ENCODE measurements at places on chromosomes 3 and 15.

DNA sequence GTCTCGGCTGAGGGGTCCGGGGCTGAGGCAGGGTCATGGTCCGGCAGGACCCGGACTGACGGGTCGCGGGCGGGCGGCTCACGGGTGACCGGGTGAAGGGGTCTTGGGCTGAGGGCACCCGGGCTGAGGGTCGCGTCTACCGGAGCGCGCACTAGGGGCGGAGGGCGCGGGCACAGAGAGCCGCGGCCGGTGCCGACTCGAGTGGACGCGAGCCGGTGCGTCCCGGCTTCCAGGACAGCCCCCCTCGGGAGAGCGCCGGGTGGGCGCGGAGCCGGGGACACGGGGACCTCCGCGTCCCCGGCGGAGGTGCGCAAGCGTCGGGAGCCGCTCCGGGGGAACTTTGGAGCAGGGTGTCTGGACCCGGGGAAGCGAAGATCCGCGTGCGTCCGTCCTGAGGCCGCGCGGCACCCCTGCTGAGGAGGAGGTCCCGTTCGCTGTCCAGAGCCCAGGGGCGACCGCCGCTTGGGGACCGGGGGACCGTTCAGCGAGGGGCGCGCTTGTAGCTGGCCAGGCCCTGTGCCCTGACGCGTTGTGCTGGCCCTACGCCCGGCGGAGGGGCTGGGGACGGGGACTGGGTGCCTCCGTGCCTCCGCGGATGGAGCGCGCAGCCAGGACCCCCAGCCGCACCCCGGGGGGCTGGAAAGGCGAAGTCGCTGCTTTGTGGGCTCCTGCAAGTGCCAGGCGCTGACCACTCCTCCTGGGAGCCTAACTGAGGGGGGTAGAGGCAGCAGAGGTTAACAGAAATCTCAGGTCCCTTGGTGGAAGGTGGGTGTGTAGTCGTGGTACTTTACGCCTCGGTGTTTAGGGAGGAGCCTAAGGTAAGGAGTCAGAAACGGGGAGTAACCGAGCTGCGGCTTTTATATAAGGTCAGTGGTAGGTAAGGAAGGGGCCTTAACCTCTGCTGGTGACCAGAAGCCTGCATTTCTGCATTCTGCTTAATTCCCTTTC lies at the start of gene PPARG:
Gene PPARG (plus strand): TSS at position 889 of the 948 bp plus-strand sequence. CDS start 90,642 bp downstream, outside the sequence.
- DNase-seq, result no peak

DNA sequence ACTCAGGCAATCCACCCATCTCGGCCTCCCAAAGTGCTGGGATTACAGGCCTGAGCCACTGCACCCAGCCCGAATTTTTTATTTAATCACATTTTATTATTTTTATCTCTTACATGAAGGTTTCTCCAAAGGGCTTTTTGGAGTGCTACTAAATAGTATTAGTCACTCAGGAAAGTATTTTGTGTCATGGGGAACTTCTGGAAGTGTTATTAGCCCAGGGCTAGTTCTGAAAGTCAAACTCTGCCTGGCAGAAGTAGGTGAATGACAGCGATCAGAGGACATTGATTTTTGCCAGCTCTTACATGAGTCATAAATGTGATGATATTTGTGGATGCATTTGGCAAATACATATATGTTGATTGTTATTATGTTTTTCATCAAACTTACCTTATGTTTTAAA lies 48.7 kb downstream of the ZPLD1 start:
- DNase-seq, result no peak

GRCh38 chr3:112374333-112374734 lies 41.4 kb downstream of the CD200 start:
- no peak for DNase-seq

- peak; percentile 69 for DNase-seq
Measured at GRCh38 chr3:53375019-53375418, 27.7 kb upstream of the DCP1A start.

- DNase-seq, result no peak
Measured at GRCh38 chr3:94406595-94406994, 343.7 kb downstream of the NSUN3 start.

DNA sequence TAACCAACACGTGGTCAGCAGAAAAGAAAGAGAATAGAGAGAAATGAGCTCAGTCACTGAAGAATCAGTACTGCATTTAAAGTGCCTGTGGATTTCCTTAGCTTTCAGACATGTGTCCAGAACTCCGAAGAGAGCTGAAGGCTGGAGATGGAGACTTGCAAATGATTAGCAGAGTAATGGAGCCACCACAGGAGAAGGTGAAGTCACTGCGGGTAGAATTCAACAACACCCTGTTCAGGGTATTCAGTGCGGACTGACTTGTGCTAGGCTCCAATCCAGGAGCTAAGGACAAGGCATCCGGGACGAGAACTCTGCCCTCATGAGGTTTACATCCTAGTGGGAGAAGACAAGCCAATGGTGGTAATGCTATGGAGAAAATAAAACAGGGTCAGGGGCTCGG lies 4.2 kb downstream of the EIF4E3 start:
- DNase-seq, result no peak

DNA sequence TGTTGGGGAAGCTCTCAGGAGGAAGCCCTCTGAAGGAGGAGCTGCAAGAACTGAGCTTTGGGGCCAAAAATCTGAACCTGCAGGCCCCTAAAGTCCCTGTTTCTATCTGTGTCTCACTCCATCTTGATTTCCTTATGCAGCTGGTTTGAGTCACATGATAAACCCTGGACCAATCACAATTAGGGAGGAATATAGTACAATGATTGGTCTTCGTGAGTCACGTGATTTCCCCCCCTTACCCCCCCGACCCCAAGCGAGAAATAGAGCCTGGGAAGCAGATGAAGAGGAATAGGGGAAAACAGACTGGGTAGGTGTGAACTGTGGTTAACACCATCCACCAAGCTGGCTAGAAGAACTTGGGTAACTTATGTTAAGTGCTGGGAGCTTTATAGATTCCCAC lies 12.9 kb downstream of the CRABP1 start:
- DNase-seq, result no peak

- peak; percentile 78 for DNase-seq
Measured at GRCh38 chr3:52153389-52154096, 680 bp downstream of the POC1A start.

DNA sequence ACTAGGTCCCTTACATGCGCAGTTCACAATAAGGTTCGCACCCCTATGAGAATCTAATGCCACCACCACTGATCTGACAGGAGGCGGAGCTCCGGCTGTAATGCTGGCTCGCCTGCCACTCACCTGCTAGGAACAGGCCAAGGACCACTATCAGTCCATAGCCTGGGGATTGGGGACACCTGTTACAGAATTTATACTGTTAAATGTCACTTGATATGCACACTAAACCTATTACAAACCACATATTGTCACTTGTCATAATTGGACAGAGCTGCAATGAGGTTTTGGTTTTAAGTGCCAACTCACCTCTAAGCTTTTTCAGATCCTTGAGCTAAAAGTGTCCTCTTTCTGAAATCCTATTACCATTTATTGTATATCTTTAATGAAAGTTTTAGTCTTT lies 507.9 kb upstream of the TPRG1 start:
- no peak for DNase-seq

DNA sequence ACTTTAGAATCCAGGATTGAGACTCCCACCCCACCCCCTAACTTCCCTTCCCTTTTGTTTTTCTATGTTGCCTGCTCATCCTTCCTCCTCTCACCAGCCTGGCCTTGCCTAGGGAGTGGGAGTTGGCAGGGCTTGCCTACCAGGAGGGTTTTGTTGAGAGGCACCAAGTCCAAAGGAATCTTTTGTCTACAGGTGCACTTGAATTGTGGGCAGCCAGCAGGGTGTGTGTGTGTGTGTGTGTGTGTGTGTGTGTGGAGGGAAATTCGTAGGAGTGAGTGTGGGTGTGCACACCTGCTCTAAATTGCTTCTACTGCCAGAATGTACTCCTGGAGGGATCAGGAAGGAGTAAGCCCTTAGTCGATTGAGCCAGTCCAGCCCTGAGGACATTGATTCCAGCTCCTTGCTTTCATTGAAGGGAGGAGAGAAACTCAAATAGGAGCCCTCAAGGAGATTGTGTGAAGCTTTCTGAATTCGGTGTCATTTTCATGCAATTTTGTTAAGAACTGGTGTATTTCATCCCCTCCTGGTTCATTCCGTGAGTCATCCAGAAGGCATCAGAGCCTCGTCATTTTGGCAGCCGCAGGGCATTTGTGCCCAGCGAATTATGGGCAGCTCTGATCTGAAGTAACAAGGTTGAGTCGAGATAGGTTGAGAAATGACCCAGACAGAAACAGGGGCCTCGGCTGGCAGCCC lies 112.1 kb downstream of the SLCO3A1 start:
- DNase-seq, result peak; percentile 30

DNA sequence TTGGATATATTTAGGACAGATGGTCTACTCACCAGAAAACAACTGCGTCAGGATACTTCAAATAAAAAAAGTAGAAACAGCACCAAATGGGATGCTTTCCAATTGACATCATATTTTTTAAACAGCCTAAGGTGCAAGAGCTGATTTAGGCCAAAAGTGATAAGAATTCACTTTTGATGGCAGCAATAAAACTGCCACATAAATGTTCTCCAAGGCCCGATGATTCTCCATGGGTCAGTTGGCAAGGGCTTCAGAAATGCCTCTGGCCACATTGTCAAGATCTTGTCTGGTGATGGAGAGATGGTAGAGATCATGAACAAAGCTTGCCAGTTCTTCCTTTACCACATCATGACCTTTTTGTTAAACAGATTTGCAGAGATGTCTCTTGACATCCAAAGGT lies 38.9 kb downstream of the LDHAL6B start:
- no peak for DNase-seq

- no peak for DNase-seq
Measured at GRCh38 chr3:156477323-156477722, 77.6 kb downstream of the SSR3 start.

All from RPMI8226 (cell line).